ENCODE measurements at places on chromosomes 3 and 15.

DNA sequence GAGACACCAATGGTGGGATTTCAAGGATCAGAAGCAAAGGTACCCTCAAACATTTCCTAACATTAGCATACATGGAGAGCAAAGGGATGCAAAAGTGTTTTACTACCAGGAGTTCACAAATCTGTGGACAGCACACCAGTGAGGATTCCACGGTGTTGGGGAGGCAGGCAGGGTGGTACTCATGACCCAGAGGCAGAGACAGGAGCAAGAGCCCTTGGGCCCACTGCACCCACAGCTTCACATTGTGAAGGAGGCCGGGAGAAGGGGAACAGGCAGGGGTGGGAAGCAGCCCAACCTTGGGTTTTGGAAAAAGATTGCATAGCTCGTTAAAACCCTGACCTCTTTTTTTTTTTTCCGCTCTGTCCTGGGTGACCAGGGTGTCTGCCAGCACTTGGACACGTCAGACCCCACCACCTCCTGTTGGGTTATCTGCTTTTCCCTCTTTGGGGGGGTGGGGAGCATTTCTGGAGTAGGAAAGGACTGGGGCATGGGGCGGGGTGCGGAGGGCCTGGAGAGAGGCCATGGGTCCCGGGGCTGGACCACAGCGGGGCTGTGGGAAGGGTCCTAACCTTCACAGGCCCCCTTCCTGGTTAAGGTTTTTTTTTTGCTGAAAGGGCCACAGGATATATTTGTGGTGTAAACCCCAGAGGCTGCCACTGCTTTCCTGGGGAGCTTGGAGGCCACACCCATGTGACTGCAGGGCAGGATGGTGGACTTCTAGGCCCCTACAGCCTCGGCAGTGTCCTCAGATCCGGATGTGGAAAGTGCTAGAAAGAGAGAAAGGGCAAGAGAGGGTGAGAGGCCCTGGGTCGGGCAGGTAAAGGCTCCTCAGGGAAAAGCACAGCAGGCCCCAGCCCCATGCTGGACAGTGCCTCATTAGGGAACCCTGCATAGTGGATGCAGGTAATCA lies 12.5 kb downstream of the SH2D7 start:
- DNase-seq = no peak

DNA sequence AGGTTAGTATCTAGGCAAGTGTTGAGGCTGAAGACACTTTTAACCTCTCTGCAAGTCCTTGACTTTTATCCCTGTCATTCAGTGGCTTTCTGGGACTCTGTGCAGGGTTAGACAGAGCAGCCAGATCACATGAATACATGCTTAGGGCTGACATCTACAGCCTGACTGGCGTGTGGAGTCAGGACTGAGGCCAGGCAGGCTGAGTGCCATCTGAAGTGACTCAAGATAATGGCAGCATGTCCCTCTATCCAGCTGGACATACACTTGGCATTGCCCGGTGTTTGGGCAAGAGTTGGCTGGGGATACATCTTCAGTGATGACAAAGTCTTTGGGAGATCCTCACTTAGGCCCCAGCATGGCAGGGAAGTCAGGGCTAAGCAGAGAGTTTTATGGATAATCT lies 22.4 kb downstream of the DUOX2 start:
- DNase-seq = no peak

- no peak for DNase-seq
Measured at GRCh38 chr3:119585856-119586570, 6.7 kb downstream of the ADPRH start.

DNA sequence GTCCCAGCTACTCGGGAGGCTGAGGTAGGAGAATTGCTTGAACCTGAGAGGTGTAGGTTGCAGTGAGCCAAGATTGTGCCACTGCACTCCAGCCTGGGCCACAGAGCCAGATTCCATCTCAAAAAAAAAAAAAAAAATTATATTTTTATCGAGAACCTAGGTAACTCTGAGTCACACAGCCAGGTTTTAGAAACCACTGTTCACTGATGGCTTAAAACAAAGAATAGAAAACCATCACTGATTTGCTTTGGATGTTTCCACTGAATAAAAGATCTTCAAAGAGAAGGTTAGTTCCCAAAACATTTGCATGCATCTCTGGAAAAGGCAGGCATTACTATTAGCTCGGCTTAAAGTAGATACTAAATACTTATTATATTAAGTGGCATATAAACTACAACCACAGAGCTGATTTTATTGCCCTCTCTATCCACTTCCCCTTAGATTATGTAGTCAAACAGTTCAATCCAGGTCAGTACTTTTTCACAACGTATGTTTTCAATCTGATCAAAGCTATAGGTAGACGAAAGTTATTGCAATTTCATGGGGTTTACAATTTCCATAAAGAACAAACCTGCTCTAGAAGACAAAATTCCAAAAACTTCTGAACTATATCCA lies 1.4 kb downstream of the B4GALT4 start:
- no peak for DNase-seq

DNA sequence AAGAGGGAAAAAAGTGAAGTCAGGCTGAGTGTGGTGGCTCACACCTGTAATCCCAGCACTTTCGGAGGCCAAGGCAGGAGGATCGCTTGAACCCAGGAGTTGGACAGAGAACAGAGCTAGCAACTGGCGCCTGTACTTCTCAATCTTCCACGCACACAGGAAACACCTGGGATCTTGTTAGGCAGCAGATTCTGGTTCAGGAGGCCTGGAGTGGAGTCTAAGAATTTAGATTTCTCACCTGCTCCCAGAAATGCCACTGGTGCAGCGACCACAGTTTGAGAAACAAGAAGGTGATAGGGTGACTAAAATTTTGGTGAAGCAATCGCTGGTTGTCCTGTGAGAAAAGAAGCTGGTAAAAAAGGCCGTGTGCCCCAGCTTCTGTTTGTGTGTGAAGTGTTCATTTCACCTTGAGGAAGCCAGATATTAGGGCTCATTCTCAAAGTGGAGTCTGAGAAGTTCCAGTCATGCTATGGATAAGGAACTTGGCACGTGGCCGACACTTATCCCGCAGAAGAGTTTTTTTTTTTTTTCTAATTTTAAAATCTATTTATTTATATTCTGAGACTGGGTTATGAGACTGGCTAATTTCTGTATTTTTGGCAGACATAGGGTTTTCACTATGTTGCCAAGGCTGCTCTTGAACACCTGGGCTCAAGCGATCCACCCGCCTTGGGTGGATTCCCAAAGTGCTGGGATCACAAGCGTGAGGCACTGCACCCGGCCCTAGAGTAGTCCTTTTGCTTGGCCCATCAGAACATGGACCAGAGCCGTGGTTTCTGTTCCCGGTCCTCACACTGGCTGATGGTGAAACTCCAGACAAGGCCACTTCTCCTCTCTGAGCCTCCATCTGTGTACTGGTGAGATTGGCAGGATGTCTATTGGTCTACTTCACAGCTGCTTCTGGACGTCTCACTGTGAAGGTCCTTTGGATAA lies 324.6 kb upstream of the PROK2 start:
- no peak for DNase-seq

DNA sequence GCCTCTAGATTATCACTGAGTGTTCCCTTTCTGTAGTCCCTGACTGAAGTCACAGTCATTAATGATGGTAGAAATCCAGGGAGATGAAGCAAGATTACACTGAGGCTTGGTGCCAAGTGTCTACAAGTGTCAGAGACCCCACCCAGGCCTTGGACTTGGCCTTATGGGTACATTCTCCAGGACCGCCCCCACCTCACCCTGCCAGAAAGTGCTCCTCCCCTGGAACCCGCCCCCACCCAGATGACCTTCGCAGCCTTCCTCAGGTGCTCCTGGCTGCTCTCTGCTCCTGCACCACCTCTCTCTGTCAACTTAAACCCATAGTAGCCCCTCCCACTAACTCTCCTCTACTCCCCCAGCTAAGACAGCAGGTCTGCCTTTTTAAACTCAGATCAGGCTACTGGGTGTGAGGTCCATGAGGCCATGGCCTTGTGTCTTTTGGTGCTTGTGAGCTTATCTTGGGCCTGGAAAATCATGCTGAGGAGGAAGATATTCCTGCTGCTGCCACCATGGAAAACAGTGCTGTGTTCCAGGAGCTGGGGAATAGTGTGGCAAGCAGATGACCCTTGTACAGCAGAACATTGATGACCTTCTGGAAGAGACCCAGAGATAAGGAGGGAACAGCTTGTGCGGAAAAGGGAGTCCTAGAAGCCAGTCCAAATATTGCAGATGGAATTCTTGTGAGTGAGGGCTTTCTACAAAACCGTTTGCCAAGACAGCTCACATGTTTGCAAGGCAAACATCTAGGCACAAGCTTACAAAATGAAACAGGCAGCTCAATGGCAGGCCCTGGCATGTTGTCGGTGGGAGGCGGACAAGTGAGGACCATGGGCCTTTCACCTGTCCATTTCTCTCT lies 40.3 kb upstream of the NDUFB4 start:
- DNase-seq = no peak

Measured in CD4-positive, alpha-beta T cell treated with Interleukin-21 for 1 hour (primary cell).